Activated CD4-positive, alpha-beta T cell treated with anti-CD3 and anti-CD28 coated beads, Interleukin-2, Interleukin-6, amounts not matched to agents 100 ng/mL and 50 ng/mL, durations not matched to agents 16 hours and 8 hours (primary cell): ENCODE measurements at places on chromosomes 16 and 17.

- DNase-seq = no peak
Measured at GRCh38 chr16:1159973-1160772, 7.3 kb downstream of the CACNA1H start.

DNA sequence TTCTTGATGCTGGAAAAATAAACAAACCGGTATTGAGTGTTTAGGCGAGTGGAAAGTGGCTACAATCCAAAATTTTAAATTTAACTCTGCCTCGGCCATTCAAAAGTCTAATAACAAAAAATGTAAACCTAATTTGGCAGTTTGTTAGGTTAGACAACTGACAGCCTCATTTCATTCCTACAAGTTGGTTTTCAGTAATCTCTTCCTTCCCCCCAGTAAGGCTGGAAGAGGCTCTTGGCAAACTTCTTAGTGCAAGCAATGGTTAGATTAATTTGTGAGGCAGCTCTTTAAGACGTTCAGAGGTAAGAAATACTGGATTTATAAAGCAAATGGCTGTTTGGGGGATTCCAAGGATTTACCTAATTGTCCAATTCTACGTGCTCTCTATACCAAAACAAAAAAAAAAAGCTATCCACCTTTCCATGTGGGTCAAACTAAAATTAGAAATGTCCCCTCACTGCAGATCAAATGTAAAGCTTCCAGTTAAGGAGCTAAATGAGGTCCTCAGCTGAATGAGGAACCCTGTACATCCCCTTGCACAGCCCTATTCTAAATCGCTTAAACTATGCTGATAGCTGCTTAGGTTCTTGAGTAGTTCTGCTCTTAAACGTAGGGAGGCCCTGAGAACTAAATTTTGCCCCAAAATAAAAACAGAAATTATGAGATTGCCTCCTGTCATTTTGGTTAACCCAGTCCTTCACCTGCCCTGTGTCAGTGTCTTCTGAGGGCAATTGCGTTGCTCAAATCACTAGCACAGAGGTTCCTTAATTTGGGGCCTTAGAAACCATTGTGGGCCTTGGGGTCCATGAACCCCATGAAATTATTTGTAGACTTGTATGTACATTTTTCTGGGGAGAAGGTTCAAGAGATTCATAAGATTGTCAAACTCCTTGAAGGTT lies 2.9 kb downstream of the HEXIM1 start:
- DNase-seq = no peak

GRCh38 chr17:80292521-80292971 lies 31.9 kb downstream of the RNF213 start:
- DNase-seq = no peak

GRCh38 chr16:74903901-74904678 lies 80.8 kb downstream of the WDR59 start:
- no peak for DNase-seq

DNA sequence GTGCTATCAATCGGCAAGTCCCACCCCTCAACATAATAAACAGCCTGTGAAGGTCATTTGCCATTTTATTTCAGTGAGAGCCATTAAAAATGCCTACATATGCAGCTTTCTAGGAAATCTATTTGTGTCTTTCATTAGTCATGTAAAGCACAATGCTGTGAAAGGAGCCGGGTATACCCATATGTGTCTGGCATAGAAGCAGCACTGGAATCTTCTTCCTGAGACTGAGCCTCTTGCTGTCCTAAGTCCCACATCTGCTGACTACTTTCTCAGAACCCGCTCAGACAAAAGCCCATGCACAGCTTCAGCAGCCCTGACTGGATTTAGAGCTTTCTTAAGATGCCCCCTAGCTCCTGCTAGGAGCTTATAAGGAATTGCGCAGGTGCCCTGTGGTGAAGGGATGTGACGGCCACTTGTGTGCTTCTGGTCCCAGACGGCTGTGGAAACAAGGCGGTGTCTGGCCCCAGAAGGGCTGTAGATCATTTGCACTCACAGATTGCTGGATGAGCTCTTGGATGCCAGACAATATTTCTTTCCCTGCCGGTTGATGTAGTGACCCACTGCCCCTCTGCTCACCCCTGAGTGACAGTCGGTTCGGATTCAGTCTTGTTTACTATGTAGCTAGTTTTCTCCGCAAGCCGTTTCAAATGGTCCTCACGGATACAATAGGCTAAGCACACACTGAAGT lies 172.2 kb downstream of the ANKFN1 start:
- no peak for DNase-seq
